Lung microvascular endothelial cell (primary cell): ENCODE measurements at places on chromosomes 16 and 17.

GRCh38 chr16:2475413-2476344 lies 752 bp downstream of the TBC1D24 start:
- DNase-seq: no peak

DNA sequence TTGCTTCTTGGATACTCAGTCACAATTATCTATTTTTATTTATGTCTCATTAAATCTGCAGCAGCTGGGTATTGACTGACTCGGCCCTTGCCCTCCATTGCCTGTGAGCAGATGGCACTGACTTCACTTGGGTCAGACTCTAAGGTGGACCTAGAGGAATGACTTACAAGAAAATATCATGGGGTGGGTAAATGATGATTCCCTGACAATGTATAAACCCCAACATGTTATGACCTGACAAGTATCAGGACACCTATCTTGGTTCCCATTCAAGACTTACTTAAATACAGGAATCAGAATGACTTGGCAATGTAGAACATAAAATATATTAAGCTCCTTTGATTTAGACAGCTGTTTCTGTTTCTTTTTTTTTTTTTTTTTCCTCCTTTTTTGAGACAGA lies 953.5 kb downstream of the CDH11 start:
- DNase-seq: no peak

GRCh38 chr16:69562813-69563212 lies 3.0 kb upstream of the NFAT5 start:
- DNase-seq: no peak

DNA sequence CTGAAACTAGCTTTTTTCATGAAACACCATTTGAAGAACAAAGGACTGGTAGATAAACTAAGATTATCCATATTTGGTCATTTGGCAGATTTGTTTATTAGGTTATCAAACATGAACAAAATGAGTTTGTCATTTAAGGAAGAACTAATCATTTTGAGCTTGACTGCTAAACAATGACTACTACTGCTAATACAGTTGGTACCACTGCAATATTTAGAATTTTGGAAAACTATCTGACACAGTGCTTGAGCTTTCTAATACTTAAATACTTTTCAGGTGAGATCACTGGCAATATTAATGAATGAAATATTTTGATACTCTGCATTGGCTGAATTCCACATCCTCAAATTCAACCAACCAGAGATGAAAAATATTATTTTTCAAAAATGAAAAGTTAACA lies 47.2 kb downstream of the MED13 start:
- DNase-seq: no peak

DNA sequence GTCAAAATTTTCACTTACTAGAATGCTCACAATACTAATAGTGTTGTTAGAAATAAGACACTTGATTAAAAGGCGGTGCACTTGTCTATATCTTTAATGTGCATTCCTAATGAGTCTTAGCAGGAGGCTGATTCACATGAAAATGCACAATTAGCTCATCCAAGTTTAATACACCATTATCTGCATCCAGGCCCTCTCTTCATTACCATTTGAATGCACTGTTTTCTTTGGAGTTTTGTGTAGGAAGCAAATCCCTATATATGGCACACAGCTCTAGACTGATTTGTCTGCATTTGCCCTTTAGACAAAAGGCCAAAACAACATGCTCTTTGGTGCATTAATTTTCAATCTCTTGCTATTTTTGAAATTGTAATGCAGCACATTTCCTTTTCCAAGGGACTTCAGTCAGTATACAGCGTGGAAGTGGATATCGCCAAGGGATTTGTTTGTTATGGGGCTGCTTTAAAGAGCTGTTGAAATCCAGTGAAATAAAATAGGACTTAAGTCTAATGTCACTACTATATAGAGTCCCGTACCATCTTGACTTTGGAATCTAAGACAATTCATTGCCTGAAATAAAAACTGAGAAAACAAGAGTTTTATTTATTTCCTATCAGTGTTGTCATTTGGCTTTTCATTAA lies 257.6 kb upstream of the CPHXL start:
- DNase-seq: no peak

GRCh38 chr16:51111759-51112158 lies 39.3 kb downstream of the SALL1 start:
- no peak for DNase-seq

DNA sequence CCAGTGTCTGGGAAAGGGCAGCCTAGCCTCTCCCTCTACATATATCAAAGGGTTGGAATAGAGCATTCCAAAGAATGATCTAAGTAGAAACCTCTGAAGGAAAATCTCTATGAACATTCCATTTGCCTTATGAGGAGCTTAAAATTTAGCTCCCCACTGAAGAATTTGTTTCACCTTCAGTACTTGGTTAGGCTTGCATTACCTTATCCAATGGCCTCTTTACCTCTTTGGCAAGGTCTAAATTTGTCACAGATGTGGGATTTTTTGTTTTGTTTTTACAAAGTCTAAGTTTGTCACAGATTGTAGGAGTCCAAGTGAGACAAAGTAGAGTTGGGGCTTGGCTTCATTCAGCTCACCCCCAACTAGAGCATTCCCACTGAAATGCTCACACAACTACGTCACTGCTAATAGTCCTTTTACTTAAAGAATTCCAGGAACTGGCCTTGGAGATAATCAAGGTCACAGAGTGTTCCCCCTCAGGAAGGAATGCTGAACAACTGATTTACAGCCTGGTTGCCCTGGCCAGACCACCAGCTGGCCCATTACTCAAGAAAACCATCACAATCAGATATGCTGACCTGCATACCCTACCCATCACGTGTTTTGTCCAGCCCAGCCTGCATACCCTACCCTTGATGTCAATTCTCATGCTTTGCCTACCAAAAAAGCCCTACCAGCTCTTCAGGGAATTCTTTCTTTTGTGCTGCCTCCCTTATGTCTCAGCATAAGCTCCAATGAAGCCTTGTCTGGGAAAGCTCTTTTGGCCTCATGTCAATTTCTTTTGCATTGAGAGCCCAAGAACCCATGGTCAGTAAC lies 26.5 kb upstream of the PPM1D start:
- peak; percentile 50 for DNase-seq

DNA sequence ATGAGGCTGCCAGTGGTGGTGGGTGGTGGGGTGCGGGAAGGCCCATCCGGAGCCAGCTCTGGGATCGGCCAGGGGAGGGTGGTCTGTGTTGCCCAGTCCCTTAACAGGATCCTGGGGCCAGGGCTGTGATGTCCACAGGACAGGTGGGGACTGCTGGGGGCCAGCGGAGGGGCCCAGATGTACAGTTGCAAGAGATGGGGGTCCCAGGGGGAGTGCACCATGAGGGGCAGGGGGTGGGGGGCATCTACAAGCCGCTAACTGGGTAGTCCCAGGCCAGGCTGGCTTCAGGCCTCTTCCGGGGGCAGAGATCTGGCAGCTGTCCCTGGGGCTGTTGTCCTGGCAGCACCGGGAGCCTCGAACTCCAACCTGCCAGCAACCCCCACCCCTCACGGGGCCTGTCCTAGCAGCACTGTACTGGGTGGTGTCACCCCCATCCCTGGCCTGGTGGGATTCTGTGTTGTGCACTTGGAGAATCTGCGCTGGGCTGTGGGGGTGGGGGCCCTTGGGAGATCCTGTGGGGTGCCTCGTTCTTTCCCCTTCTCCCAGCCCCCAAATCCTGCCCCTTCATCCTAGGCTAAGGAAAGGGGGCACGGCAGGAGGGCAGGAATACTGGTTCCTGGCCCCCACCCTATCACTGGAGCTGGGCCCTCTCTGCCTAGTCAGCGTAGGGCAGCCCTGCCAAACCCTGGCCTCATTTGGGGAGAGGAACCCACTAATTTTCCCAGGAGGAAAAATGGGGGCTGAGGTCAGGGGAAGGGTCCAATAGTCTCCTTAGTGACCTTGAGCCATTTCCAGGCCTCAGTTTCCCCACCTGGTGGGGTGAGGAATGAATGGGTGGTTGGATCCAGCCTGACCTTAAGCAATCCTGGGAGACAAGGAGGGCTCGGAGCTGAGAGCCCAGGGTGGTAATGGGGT lies 1.4 kb downstream of the MTSS2 start:
- DNase-seq: no peak

DNA sequence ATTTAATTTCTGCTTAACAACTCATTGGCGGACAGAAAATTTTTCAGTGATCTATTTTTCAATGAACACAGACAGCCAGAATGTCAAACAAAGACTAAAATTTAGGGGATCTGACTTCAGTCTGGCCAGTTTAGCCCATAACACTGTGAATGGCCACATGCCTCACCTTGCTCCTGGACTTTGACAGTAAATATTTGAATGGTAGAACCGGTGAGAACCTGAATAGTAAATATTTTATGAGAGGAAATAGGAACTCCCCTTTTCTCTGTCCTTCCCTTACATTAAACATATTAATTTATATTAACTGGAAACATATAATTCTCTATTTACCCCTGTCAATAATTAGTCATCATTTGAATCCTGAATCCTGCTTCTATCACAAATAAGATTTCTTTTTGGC lies 942.1 kb downstream of the KCNJ2 start:
- DNase-seq: no peak

- no peak for DNase-seq
Measured at GRCh38 chr17:11284811-11285210, 43.8 kb downstream of the SHISA6 start.

DNA sequence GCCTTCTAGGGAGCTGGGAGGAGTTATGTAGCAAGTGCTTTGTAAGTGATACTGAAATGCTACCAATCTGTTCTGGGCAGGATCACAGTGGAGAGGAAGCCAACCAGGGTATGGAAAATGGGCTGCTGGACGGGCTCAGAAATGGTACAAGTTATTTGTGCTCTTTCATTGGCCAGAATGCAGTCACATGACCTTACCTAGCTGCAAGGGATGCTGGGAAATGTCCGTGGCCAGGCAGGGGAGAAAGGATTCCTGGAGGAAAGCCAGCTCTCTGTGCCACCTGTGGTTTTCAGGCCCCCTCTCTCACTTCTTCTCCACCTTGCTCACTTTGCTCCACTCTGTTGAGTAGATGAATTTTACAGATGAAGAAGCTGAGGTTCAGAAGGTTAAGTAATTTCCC lies 4.8 kb downstream of the EEF2K start:
- no peak for DNase-seq

DNA sequence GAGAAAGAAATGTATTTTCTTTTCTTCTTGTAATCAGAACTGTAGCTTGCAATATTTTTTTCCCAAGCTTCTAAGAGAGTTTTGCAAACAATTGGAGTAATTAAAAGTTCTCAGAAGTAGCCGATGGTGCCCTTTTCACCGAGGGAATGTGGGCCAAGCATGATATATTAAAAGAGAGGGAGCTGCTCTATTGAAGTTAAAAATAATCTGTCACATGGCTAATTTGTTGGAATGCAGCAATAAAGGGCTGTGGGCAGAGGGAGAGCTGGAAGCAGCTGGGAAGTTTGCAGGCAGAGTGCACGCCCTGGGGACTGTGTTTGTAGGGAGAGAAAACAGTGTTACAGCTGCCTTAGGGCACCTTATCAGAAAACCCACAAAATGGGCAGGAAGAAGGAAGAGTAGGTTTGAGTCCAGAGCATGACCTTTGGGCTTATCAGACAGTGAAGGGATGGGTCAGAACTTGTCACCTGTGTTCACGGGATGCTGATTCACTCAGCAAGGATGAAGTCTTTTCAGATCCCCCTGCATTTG lies 18.5 kb upstream of the TERF2 start:
- DNase-seq: peak; percentile 68

GRCh38 chr16:58339452-58339981 lies 44.7 kb upstream of the PRSS54 start:
- peak; percentile 35 for DNase-seq

DNA sequence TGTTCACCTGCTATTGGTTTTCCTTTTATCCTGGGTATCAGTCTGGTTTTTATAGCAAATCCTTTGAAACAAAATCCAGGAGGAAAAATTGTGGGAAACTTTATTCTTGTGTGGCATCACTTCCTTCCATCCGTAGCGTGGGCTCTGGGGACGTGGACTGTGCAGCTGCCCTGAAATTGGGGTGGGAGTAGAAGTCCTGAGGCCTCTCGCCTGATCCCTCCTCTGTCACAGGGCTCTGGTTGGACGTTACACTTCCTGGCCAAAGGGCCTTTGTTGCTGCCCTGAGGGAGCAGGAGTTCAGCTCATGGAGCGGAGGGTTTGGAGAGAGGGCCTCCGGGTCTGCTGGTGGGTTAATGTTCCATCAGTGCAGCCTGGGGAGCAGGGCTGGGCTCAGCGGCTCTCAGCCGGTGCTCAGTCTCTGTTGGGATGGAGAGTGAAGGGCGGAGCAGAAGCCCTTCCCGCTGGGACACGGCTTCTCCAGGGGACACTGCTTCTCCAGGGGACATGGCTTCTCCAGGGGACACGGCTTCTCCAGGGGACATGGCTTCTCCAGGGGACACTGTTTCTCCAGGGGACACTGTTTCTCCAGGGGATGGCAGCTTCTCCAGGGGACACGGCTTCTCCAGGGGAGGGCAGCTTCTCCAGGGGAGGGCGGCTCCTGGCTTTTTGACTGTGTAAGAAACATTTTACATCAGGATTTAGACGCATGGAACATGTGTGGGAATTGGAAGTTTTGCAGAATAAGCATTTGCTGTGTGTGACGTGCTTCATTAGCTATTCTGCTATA lies 15.2 kb upstream of the RPL13 start:
- no peak for DNase-seq

- no peak for DNase-seq
Measured at GRCh38 chr16:50496990-50497389, 51.2 kb upstream of the NKD1 start.

GRCh38 chr16:22364241-22364640 lies 10.2 kb downstream of the CDR2 start:
- DNase-seq: no peak

GRCh38 chr17:39659279-39660010 lies 5.7 kb upstream of the TCAP start:
- peak; percentile 78 for DNase-seq

GRCh38 chr16:3652373-3653195 lies 1.9 kb upstream of the DNASE1 start:
- peak; percentile 22 for DNase-seq

DNA sequence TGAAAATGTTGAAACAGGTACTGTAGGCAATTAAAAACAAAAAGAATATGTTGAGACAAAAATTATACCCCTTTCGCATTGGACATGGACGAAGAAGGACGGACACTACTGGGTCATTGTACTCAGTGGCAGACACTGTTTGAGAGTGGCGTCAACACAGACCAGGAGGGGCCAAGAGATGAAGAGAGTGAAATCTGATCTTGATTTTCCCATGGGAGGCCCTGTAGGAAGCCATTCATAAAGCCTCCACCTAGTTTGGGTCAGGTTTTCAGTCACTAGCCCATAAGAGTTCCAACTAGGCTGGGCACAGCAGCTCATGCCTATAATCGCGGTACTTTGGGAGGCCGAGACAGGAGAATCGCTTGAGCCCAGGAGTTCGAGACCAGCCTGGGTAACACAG lies 23.6 kb upstream of the SMURF2 start:
- DNase-seq: no peak

GRCh38 chr16:30922960-30923535 lies 324 bp upstream of the FBXL19 start:
- DNase-seq: peak; percentile 100
